Psoas muscle (tissue), 8 donors: ENCODE measurements at places on chromosomes 12 and 14.

GRCh38 chr14:70622111-70622712 is 19.5 kb upstream of the TTC9 start:
- no peak overlapping the region for H3K4me3 ChIP-seq
- no peaks in the 10 kb centered on the region for H3K27me3 ChIP-seq
- H3K27ac ChIP-seq: no peak overlapping the region
- no peak for DNase-seq

- DNase-seq: no peak
- H3K27me3 ChIP-seq: no peaks in the 10 kb centered on the region
- H3K36me3 ChIP-seq: no peaks in the 10 kb centered on the region
- no peak overlapping the region for H3K27ac ChIP-seq
- H3K4me3 ChIP-seq: no peak overlapping the region
Observed at GRCh38 chr14:99127651-99128167, 144.3 kb downstream of the BCL11B start.

DNA sequence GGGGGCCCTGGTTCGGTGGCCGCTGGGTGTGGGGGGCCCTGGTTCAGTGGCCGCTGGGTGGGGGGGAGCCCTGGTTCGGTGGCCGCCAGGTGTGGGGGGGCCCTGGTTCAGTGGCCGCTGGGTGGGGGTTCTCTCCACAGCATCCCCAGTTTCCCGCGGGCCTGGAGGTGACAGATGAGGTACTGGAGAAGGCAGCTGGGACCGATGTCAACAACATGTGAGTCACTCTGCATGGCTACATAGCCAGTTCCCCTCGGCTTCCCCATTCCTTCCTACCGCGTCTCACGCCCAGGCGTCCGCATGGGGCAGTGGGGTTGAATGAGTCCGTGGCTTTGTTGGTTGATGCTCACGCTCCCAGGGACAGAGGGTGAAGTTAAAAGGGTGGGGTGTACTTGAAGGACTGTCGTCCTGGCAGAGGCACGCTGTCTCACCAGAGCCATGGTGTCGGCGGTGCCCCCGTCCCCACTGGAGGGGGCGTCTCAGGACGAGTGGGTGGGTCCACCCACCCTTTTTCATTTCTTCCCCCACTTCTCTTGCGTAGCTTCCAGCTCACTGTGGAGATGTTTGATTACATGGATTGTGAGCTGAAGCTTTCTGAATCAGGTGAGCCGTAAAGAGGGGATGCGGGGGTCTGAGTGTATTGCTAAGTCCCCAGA is 15.6 kb downstream of the HIP1R start:
- peak overlapping the region; percentile 50 for H3K27ac ChIP-seq
- DNase-seq: no peak
- no peaks in the 10 kb centered on the region for H3K27me3 ChIP-seq
- no peaks in the 10 kb centered on the region for H3K36me3 ChIP-seq

DNA sequence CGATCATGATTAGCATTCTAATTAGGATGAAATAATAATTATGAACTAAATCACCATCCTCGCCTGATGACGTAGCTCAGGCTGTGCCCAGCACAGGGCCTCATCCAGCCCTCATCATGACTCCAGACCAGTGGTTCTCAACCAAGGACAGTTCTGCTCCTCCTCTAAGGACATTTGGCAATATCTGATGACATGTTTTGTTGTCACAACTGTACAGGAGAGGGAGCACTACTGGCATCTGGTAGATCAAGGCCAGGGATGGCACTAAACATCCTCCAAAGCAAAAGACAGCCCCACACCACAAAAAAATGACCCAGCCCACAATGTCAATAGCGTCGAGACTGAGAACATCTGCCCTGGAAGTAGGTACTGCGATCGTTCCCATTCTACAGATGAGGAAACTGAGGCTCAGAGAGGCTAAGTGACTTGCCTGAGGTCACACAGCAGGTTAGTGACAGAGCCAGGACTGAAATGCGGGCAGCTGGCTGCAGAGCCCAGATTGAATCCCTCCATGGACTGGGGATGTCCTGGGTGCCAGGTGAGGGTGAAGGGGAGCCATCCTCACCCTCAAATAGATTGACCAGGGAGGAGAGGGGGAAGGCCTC is 15.5 kb downstream of the TRPV4 start:
- no peak for DNase-seq
- H3K27me3 ChIP-seq: peaks cover 19% of the 10 kb centered on the region
- no peaks in the 10 kb centered on the region for H3K4me1 ChIP-seq
- H3K27ac ChIP-seq: no peak overlapping the region

- H3K36me3 ChIP-seq: no peaks in the 10 kb centered on the region
- no peak overlapping the region for H3K4me3 ChIP-seq
- no peaks in the 10 kb centered on the region for H3K4me1 ChIP-seq
- no peak for DNase-seq
- no peaks in the 10 kb centered on the region for H3K27me3 ChIP-seq
Observed at GRCh38 chr12:75656648-75657047, 145.2 kb upstream of the KRR1 start.

GRCh38 chr12:65534238-65534841 is 255.9 kb downstream of the MSRB3 start:
- H3K27ac ChIP-seq: no peak overlapping the region
- H3K4me3 ChIP-seq: no peak overlapping the region

- H3K4me1 ChIP-seq: no peaks in the 10 kb centered on the region
- no peaks in the 10 kb centered on the region for H3K27me3 ChIP-seq
- no peak overlapping the region for H3K27ac ChIP-seq
- H3K4me3 ChIP-seq: no peak overlapping the region
- no peak for DNase-seq
Observed at GRCh38 chr12:22457085-22457484, 87.3 kb downstream of the C2CD5 start.

GRCh38 chr12:65152596-65152995 is 16.8 kb upstream of the LEMD3 start:
- no peaks in the 10 kb centered on the region for H3K4me1 ChIP-seq
- no peaks in the 10 kb centered on the region for H3K36me3 ChIP-seq
- no peak overlapping the region for H3K27ac ChIP-seq
- no peak for DNase-seq
- no peaks in the 10 kb centered on the region for H3K27me3 ChIP-seq

- H3K4me1 ChIP-seq: peaks cover 12% of the 10 kb centered on the region
- H3K27me3 ChIP-seq: peaks cover 7% of the 10 kb centered on the region
- H3K4me3 ChIP-seq: no peak overlapping the region
- no peaks in the 10 kb centered on the region for H3K36me3 ChIP-seq
- H3K27ac ChIP-seq: no peak overlapping the region
Observed at GRCh38 chr12:3313066-3313465, 177.9 kb upstream of the PRMT8 start.

- H3K27me3 ChIP-seq: no peaks in the 10 kb centered on the region
- peaks cover 31% of the 10 kb centered on the region for H3K4me1 ChIP-seq
- H3K27ac ChIP-seq: no peak overlapping the region
Observed at GRCh38 chr12:11727133-11727664, 77.7 kb downstream of the ETV6 start.

DNA sequence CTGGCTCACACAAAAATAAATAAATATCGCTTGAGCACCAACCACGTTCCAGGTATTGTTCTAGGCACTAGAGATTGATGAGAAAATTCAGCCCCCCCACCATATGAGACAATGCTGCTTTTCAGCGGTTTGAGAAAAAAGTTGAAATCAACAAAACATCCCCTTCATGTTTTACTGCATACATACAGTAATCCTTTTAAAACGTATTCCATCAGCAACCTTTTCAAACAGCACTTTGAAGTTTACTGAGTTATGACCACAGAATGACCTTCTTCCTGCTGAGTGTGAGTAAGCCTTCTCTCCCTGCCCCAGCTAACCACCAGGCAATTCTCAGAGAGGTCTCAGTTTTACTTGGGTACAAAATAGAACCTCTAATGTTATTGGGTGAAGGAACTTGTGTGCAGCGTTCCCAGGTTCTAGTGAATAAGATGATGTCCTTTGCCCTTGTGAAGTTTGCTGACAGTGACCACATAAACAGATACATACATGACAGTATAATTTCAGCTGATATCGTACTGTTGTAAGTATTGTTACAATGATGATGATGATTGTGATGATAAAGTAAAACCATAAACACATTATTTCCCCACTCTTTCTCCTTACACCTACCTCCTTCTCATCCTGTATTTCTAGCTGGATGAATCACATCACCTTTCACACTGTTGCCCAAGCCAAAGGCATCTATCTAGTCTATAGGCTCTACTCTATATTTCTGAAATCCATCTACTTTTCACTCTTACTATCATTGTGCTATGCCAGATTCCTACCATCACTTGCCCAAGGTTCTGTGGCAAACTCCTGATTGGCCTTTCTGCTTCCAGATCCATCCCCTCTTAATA is 124.4 kb upstream of the KRR1 start:
- no peaks in the 10 kb centered on the region for H3K36me3 ChIP-seq
- DNase-seq: no peak
- H3K27me3 ChIP-seq: no peaks in the 10 kb centered on the region

- H3K4me1 ChIP-seq: no peaks in the 10 kb centered on the region
- no peaks in the 10 kb centered on the region for H3K27me3 ChIP-seq
- no peak for DNase-seq
- H3K4me3 ChIP-seq: no peak overlapping the region
- H3K36me3 ChIP-seq: peaks cover 87% of the 10 kb centered on the region
Observed at GRCh38 chr14:30943694-30944093, 69.3 kb downstream of the COCH start.

GRCh38 chr14:79660053-79660939 is 551.0 kb downstream of the DIO2 start:
- H3K27me3 ChIP-seq: no peaks in the 10 kb centered on the region
- H3K27ac ChIP-seq: no peak overlapping the region
- no peak overlapping the region for H3K4me3 ChIP-seq

DNA sequence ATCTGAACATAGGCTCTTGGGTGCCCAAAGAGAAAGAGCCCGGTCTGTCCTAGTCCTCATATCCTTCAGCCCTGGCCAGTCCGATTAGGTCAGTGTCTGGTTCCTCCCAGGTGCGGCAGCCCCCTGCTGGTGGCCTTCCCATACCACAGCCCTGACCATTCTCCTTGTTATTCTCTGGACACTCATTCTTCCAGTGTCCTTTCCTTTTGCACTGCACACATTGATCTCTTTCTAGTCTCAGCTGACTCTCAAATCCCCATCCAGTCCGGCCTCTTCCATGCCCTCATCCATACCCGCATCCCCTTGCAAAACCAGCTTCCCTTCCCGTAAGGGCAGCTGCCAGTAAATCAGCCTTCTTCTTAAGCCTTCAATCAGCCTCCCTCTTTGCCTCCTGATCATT is 1316.3 kb downstream of the TMEM121 start:
- H3K4me1 ChIP-seq: no peaks in the 10 kb centered on the region
- no peaks in the 10 kb centered on the region for H3K27me3 ChIP-seq
- H3K4me3 ChIP-seq: no peak overlapping the region

DNA sequence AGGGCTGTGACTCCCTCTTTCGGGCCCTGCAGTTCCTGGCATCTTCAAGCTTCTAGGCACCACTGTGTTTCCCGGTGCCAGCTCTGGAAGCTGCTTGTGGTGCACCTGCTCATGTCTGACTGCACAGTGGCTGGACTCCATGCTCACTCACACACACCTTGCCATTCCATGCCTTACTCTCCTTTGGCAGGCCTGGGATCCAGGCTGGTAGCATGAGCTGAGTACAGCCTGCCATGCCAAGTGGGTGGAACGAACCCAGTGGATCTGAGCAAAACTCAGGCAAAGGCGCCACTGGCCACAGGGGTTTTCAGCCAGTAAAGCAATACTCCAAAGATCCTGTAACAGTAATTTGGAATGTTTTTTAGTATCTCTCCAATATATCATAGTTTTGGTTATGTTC is 902.7 kb upstream of the USP15 start:
- H3K4me3 ChIP-seq: no peak overlapping the region
- no peaks in the 10 kb centered on the region for H3K36me3 ChIP-seq
- no peak for DNase-seq
- H3K27ac ChIP-seq: no peak overlapping the region
- H3K4me1 ChIP-seq: no peaks in the 10 kb centered on the region

DNA sequence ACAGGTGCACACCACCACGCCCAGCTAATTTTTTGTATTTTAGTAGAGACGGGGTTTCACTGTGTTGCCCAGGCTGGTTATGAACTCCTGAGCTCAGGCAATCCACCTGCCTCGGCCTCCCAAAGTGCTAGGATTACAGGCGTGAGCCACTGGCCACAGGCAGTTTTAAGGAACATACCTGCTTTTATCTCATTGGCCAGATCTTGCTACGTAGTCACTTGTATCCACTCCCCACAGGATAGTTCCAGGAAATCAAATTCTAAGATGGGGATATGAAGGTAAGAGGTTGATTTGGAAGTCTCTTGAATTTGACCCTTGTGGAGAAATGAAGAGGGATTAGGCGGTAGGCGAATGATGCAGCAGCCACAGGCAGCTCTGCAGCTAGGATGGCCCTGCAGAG is 8.8 kb upstream of the PLEKHG6 start:
- H3K27me3 ChIP-seq: no peaks in the 10 kb centered on the region
- no peak for DNase-seq
- H3K4me3 ChIP-seq: no peak overlapping the region
- no peak overlapping the region for H3K27ac ChIP-seq
